ENCODE measurements at places on chromosomes 12 and 14.

DNA sequence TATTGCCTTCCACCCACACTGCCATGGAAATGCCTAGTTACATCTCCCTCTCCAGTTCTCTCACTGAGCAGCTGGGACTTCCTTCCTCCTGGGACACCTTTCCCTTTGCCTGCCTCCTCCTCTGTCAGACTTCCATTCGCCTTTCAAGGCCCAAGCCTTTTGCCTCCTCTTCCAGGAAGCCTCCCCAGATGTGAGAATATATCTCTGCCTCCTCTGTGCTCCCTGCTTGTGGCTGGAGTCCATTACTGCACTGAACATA is 3.1 kb downstream of the IFI27L2 start:
- DNase-seq: no peak

DNA sequence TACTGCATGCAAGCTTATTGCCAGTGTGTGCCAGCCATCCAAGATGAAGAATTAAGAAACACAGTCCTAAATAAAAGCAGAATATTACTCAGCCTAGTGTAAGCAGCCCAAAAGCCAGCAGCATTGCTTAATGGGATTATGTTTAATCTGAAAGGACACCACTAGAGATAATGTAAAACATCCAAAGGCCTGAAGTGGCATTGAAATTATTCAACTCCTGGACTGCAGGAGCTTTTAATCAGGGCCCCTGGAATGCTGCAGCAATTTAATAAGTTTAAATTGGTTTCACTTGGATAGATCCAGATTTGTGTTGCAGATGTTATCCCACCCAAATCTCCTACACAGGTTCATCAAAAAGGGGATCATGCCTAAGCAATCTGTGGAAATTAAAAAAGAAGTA is 193.0 kb downstream of the C12orf50 start:
- DNase-seq: no peak

DNA sequence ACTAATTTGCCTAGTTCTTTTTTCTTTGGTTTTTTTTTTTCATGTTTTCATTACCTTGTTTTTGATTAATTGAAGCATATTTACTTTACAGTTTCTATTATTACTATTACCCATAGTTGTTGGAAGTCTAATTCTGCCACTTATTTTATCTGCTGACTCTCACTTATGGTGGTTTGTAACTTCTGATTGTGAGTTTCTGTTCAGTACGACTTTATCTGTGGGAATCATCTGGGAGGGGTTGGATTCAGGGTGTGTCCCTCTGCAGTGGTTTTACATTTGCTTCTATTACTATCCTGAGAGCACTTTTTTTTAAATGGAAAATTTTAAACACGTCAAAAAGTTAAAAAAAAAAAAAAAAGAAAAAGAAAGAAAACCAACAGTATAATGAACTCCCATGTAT is 26.4 kb upstream of the SOS2 start:
- DNase-seq: no peak

DNA sequence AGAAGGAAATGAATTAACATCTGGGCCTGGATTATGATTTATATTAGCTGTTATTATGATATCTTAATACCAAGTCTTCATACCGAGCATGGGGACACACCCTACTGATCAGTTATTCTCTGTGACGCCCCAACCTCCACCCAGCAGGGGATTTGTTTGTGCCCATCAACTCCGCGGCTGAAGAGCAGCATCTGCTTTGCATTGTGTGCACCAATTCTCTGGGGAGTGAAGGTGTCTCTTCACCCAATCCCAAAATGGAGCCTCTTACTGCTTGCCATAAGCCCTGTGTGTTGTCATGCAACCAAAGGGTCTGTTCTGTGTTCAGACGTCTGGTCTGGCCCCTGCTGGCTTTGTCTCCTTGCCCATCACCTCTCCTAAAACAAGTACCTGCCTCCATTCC is 25.4 kb downstream of the DHRS2 start:
- DNase-seq: no peak

- DNase-seq: no peak
These were observed 119.9 kb downstream of the CACNA1C start for GRCh38 chr12:2172491-2173214.

DNA sequence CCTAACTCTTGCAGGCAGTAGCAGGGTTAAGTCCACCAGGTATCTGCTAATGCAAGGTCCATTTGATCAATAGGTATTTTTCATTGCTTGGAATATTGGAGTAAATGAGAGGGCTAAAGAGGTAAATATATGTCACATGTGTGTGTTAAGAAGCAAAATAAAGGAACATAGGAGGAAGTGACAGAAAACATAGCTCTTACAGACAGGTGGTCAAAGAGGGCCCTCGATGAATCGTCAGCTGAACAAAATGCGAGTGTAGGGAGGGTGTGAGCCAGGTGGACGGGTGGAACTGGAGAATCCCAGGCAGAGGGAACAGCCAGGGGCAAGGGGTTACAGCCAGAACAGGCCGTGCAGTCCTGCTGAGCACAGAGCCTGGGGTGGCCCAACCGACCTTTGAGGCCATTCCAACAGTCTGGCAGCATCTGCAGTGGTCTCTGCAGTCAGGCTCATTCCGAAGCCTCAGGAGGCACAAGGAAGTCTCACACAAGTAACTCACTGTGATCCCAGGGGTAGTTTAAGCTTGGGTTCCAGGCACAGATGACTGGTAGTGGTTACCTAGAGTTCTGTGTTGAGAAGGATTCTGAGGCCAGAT is 43.2 kb downstream of the CCDC88C start:
- no peak for DNase-seq

GRCh38 chr12:89671469-89671868 is 37.2 kb downstream of the ATP2B1 start:
- peak; percentile 82 for DNase-seq

- DNase-seq: no peak
These were observed 28.2 kb downstream of the DACT1 start for GRCh38 chr14:58665773-58666500.

GRCh38 chr12:7650091-7650490 is 15.6 kb downstream of the APOBEC1 start:
- DNase-seq: no peak

DNA sequence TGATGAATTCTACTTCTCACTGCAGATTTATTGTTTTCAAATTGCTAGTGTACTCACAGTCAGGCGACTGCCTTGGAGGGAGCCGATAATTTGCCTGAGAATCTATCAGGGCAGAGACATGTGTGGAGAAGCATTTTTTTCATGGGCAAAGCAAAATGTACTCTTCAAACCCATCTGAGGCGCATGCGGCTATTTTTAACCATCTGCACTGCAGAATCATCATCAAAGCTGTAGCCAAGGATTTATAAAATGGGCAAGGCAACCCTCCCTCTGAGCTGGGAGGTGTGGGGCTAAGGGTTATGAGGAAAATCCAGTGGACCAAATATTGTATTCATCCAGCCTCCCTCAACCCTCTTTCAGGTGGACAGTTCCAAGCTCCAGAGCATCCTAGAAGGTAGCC is 37.7 kb downstream of the BEST3 start:
- DNase-seq: no peak

DNA sequence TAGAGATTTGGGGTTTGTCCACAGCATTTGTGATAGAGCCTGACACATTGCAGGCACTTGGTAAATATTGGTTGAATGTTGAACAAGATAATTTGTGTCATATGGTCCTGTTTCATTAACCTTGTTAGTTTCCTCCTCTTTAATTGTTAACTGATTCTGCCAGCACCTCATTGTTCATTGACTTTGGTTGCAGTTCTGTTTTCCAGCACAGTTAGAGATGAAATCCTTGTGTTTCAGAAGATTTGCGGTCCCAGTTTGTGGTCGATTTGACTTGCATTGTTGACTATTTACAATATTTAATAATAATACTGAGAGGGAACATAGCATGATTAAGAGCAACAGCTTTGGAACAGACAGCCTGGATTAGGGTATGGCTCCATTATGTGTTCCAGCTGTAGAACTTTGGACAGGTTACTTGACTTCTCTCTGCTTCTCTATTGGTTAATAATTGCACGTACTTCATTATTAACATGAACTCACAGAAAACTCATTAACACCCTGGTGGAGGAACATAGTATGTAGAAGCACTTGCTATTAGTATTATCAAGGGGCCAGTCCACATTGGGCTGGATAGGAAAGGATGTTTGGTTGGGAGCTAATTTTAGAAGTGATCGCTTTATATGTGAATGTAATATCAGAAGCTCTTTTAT is 8.7 kb downstream of the DRAM1 start:
- DNase-seq: no peak

DNA sequence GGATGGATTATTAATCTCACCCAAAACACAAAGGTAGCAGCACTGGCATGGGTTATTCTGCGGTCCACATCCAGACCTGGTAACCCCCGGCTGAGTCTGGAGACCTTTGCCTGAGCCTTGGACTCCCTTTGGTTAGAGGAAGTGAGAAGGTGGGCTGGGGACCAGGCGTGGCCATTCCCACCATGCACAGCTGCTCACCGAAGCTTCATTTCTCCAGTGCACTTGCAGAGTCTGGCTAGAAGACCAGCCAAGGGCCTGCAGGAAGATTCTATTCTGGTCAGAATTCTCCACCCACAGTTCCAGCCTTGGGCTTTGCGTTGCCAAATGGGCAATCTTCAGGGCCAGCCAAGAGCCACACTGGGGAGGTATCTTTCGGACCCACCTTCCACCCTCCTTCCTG is 73.0 kb downstream of the LGMN start:
- no peak for DNase-seq

DNA sequence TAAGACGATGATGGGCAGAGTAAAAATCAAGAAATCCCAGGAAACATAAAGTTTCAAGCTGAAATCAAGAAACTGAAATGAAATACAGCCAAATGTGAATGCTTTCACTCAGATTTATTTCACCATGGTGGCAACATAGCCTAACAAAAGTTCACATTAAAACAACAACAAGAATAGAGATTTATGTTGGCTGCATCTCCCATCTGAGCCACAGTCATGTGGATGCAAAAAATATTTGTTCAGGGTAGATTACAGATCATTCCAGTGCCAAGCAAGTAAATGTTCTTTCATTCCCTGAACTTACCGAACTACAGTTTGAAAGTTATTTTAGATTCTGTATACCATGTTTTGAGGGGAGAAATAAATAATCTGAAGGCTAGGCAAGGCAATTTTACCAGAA is 159.9 kb upstream of the TMTC1 start:
- DNase-seq: no peak

DNA sequence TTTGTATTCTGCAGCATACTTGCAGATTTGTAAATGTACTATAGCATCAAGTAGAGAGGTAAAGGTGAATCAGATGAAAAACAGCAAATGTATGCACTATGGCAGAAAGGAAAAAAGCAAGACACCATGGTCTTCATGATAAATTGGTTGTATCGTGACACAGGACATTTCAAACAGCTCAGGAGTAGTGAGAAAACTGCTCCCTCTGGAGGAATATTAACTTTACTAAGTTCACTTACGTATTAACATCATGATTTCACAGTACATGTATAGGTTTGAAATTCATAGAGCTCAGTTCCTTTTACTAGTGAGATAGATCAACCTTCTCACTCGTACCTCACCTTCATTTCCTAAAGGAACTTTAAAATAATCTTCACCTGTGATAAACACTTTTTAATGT is 6.5 kb downstream of the MBIP start:
- no peak for DNase-seq

DNA sequence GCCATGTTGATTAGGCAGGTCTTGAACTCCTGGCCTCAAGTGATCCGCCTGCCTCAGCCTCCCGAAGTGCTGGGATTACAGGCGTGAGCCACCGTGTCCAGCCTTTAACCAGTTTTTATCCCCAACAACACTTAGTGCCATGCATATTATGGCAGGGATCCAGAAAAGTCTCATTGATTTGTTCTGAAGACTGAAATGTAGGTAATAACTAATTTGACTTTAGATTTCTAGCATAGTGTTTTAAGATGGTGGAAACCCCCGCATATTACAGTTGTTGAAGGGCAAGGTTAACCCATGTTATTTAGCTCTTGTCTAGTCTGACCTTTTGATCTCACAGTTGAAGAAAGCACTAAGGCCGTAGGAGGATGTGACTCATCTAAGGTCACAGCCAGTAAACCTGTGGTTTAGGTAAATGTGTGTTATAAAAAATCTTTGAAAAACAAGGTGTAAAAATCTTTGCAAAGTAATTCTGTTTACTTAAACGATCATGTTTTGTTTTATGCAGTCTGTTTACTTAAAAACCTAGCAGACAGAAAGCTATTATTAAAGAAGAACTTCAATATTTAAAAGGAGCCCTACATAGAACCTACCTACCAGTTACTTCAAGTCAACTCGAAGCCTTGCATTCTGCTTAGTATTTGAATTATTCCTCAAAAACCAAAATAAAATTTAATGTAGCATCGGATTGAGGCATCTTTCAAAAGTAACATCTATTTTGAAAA is 24.8 kb downstream of the BICDL1 start:
- DNase-seq: no peak

GRCh38 chr12:101077791-101078528 is 132.1 kb downstream of the SLC5A8 start:
- DNase-seq: no peak

DNA sequence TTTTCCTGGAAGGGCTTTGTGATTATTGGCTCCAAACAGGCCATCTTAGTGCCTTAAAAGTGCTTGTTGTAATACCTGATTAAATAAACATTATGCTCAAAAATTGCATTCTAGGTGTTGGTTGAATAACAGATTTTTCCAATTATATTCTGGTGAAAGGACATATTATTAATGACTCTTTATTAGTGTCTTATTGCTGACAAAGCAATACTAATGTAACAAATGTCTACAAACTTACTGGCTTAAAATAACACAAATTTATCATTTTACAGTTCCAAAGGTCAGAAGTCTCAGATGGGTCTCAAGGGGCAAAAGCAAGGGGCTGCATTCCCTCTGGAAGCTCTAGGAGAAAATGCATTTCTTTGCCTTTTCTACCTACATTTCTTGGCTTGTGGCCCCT is 86.9 kb upstream of the CPM start:
- DNase-seq: no peak

GRCh38 chr12:70415987-70416386 is 49.9 kb downstream of the KCNMB4 start:
- DNase-seq: no peak

DNA sequence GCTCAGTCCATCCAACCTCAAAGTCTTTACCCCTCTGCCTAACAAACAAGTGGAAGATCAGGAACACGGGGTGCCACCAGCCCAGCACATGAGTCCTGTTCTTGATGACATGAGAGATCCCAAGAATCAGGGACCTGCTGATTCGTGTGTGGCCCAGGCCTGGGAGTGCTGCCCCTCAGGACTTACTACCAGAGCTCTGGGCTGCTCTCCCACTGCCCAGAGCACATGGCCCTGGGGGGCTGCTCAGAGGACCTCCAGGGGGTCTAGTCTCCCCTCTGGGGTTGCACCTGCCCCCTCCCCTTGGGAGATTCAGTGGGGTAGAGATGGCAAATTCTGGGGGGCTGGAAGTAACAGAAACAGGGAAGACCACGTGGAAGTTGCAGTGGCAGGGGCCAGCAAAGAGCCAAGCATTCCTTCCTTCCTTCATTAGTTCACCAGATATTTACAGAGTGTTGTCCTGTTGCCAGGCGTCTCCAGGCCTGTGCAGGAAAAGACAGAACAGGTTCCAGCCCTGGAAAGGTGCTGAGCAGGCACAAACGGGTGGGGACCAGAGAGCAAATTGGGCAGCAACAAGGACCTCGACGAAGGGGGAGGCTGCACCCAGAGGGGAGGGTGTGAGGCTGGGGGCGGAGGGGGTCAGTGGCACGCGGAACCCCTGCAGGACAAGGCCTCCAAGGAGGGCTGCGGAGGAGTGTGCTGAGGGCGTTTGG is 45.1 kb upstream of the MEG3 start:
- no peak for DNase-seq

Data from fibroblast of skin of back (primary cell).